Motor neuron (in vitro differentiated cells): ENCODE measurements at places on chromosomes 13 and 19.

DNA sequence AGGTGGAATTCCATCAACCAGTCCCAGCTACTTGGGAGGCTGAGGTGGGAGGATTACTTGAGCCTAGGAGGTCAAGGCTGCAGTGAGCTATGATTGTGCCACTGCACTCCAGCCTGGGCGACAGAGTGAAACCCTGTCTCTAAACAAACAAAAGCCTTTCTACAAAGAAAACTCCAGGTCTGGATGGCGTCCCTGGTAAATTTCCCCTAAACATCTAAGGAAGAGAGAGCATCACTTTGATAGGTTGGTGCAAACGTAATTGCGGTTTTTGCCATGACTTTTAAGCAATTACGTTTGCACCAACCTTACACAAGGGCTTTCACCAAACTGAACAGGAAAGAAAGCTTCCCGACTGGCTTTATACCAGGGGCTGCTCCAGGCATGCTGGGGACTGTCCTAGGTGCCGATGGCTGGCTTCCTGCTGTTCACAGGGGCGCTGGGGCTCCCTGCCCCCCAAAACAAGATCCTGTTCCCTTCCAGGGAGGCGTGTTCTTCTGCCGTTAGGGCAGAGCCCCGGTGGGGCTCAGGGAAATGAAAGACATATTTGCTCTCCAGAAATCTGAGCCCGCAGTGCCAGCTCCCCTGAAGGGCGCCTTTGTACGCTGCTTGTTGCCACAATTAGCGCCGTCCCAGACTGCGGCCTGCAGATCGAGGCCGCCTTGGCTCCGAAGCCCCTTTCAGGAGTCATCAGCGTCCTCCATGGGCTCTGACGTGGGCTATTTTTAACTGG is 38.7 kb upstream of the KLF2 start:
- no peak for ATAC-seq

DNA sequence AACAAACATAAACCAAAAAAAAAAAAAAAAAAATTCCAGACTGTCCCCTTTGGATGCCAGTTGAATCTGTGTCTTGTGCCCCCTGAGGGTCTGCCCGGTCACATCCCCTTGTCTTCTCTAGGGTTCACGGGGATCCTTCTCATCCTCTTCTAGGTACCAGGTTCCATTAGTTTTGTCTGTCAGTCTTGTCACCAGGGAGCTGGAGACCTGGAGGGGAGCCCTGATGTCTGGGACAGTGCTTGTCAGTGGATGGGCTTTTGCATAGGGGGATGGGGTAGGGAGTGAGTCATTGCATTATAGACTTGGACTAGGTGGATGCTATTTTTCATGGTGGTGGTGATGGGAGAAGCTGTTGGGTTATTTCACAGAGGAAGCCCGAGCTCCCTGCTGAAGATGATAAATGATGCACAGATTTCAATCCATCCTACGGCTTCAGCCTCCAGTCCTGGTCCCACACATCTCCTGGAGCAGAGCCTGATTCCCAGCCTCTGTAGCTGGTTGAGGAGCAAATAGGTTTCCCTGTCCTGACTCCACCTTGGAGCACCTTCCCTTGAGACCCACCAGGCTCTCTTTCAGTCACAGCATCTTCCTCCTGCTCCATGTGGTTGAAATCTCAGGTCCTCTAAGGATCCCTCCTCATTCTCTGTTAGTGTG is 26.0 kb downstream of the WTIP start:
- ATAC-seq: no peak

GRCh38 chr13:110600980-110601379 is 14.4 kb upstream of the NAXD start:
- no peak for ATAC-seq

- no peak for ATAC-seq
Observed at GRCh38 chr13:67763384-67763783, 533.2 kb upstream of the PCDH9 start.
